ENCODE measurements at places on chromosomes 6 and 20. TPM values are rescaled to one million over a fixed set of nuclear protein-coding genes. Genes with fewer than 3 reads are reported as not detected.

CASS4 gene
- total RNA-seq: not detected

PSORS1C2 gene
- not detected for total RNA-seq

MARCKS gene
- total RNA-seq: 121 TPM

STMND1 gene
- not detected for total RNA-seq

FAM209B gene
- not detected for total RNA-seq

ARFGEF3 gene
- 1.7 TPM for total RNA-seq

KCNS1 gene
- under 0.01 TPM for total RNA-seq

PRL gene
- total RNA-seq: not detected

All from endothelial cell of coronary artery (primary cell).